Head of caudate nucleus (tissue), 42 donors: ENCODE measurements at places on chromosomes 1 and 21.

- DNase-seq: no peak
Observed at GRCh38 chr1:17654519-17654918, 100.6 kb upstream of the ACTL8 start.

DNA sequence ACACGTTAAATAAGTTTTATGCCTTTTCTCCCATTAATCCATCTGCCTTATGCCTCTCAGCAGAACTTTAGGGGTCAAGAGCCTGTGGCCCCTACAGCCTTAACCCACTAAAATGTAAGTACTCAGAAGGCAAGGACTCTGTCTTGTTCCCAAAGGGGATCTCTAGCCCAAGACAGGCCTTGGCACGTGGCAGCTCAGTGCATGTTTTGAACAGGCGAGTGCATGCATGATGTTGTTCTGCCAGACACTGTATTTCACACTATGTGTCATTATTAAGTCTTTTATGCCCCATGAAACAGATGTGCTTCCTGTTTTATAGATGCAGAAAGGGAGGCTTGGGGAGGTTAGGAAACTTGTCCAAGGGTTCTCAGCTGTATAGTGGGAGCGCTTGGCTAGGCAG lies 102.8 kb downstream of the ETS2 start:
- no peak for DNase-seq

- DNase-seq: no peak
Observed at GRCh38 chr1:6591222-6591621, 11.4 kb downstream of the ZBTB48 start.

DNA sequence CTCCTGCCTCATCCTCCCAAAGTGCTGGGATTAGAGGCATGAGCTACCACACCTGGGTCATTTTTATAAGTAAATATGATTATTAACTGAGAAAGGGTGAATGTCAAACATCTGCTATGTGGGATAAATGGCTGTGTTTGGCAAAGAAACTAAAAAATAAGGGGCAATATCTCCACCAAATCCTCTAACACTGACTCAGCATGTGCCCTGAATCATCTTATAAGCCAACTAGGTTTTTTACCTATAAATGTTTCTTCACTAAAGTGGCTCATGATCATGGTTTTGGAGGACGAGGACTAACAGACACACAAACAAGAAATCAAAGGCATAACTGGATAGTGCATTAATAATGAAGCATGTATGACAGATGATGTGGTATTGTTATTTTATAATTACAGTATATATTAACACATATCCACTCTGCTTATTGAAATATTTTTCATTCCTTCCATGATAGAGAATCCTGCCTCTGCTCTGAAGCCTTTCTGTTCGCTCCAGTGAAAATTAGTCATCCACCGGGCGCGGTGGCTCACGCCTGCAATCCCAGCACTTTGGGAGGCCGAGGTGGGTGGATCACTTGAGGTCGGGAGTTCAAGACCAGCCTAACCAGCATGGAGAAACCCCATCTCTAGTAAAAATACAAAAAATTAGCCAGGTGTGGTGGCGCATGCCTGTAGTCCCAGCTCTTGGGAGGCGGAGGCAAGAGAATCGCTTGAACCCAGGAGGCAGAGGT lies 11.7 kb upstream of the ARHGAP29 start:
- DNase-seq: no peak

- peak; percentile 30 for DNase-seq
Observed at GRCh38 chr1:38134294-38134755, 87.7 kb upstream of the POU3F1 start.

GRCh38 chr1:208182880-208183645 lies 61.1 kb downstream of the PLXNA2 start:
- no peak for DNase-seq

- peak; percentile 59 for DNase-seq
Observed at GRCh38 chr1:211326528-211327345, at the start of gene TRAF5. TRAF5 (plus strand) TSS chr1:211326833; CDS start chr1:211353240, 26,407 bp downstream.

DNA sequence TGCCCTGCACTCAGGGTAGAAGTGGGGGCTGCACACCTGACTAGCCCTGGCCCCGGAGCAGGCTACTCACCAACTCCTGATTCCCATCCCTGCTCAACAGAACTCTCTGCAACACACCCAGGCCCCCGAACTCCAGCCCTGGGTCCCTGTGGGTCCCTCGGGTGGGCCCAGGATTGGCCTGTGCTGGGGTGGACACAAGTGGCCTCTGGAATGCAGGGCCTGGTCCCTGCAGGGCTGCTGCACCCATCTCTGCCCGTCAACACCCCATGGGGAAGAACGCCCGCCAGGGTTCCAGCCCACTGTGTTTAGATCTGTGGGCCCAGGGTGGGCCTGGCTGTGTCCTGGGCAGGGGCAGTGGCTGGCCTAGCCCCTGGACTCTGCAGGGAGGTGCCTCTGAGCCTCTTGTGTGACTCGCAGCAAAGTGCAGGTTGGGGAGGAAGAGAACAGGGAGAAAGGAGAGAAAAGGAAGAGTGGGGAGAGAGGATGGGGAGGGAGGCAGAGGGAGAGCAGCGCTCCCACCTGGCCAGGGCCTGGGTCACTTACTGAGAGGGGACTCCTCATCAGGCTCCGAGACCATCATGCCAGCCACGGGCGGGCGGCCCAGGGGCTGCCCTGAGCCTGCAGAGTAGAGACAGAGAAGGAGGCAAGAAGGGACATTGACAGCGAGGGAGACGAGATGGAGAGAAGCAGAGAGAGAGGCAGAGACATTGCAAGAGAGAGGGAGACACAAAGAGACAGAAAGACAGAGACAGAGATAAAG lies 43.9 kb downstream of the HSPG2 start:
- no peak for DNase-seq

- DNase-seq: no peak
Observed at GRCh38 chr21:38675182-38675824, 130.4 kb upstream of the ETS2 start.

DNA sequence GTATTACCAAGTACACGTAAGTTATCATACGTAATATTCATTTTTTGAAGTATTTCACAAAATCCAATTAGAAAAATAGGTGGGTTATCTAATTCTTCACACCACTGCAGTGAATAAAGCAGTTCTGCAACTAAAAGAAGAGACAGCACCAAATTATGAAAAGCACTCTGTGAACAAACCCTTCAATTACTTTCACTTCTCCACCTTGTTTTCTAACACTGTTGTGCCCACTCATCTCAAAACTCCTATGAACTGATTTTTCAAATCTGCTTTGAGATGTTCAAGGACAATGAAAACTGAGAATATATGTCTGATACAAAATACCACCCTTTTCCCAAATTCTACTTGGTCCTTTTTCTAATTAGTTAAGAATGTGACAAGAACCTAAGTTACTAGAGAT lies 39.4 kb downstream of the LTN1 start:
- DNase-seq: no peak

DNA sequence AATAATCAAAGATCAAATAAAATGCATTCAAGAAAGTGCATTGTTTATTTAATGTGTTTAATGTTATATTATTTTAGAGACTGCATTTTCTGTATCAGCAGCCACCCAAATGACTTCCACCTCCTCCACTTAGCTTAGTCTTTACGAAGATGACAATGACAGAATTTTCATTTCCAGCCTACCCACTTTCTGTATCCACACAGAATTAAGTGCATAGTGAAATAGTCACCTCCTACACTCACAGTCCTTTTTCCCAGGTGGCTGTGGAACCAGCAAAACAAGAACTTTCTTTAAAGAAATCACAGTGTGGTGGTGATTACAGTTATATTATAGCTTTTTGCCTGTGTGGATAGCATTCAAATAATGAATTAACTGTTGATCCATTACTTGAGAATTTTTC lies 66.2 kb upstream of the KCNK1 start:
- peak; percentile 71 for DNase-seq

- no peak for DNase-seq
Observed at GRCh38 chr1:150562446-150563339, 13.5 kb downstream of the ADAMTSL4 start.

DNA sequence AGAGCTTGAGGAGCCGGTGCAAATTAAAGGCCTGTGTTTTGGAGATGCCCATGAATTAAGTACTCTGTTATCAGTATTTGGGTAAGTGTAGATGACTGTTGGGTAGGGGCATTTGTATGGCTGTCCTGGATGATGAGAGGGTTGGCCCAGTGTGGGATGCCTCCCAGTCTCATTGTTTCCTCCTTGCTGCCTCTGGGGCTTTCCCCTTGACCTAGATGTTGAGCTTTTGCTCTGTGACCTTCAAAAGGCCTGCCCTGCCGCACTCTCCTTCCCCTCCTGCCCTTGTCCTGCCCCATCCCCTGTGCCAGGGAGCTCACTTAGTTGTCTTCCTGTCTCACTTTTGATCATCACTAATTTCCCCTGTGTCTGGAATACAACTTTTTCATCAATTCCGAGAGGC lies 10.0 kb downstream of the GALNT2 start:
- DNase-seq: no peak

DNA sequence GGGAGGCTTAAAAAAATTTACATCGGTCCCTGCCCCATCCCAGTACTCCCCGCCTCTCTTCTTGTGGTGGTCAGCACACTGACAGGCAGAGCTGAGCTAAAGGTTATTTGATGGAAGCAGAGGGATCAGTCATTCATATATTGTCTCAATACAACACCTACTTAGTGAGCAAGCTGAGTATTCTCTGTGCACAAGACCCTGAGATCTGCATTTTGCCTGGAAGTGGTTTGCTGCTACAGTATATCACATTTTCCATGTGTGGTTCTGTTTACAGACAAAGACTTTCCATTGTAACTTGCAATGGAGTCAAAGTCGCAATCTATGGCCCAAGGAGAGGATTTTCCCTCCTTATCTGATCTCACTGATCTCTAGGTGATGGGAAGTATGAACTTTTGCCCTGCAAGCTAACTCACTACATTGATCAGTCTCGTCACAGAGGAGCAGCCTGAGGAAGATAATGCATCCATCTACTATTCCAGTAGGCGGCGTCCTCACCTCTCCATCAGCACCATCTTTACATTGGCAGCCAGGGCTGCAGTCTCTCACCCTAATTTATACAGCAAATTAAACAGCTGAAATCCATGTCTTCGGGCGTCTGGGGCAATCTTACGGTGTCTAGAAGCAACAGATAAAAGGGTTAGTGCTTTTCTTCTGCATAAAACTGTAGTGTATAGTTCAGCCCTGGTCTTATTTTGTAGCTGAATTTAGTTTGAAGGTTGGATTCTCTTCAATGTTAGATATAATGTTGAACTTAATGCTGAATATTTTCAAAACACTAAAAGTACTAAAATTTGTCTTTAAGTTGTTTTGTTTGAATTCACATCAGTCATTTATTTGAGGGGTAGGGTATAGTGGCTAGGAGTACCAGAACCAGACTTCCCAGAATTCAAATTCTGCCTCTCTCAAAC lies 3.2 kb upstream of the TRAF5 start:
- no peak for DNase-seq

- peak; percentile 8 for DNase-seq
Observed at GRCh38 chr1:30648408-30649000, 74.9 kb downstream of the MATN1 start.

DNA sequence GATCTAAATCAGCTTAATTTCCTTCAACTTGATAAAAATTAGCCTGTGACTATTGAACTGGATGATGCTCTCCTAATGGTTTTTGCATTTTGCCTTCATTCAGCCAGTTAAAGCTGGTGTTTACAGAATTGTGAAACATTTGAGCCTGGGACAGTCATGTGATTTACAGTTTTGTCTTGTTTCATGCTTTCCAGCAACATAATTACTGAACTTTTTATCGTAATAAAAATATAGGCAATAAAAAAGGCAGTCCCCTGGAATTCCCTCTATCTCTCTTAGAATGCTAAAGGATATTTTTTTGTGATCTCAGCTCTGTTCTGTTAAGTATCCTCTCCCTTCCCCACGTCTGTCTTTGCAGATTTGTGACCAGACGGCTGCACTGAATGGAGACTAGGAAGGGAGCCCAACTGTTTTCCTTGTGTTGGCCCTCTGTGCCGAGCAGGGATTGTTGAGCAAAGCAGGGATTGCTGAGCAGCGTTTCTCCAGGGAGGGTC lies 70.3 kb upstream of the RGL1 start:
- peak; percentile 49 for DNase-seq

- no peak for DNase-seq
Observed at GRCh38 chr1:231410036-231410612, 12.0 kb downstream of the EGLN1 start.

GRCh38 chr1:230864441-230864840 lies 3.9 kb downstream of the C1orf198 start:
- no peak for DNase-seq

DNA sequence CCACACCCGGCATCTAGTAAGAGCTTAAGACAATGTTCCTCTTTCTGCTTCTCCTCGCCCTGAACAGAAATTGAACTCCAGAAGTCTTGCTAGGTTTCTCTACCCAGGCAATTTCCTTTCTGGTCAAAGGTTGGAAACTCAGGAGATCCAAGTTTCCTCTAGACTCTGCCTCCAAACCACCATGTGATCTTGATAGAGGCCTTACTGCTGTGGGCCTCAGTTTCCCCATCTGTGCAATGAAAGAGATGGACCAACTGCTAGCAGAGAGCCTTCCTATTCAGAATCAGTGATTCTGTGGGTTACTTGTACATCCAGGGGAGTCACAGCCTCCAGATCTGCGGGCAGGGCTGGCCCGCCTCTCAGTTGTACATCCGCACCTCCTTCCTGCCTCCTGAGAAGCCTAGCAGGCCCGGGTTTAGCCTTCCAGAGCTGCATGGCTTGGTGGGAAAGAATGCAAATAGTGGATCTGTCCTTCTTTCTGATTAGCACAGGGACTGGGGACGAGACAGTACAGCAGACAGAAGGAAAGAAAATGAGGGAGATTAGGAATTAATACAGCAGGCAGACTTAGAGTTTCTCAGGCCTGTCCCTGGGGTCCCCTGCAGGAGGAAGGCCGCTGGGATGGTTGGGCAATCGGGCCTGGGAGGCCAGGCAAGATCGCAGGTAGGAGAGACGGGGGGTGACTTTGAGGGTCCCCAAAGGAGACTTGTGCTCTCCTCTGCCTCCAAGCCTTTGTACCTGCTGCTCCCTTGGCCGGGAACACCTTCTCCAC lies 83.9 kb downstream of the PAX7 start:
- no peak for DNase-seq

DNA sequence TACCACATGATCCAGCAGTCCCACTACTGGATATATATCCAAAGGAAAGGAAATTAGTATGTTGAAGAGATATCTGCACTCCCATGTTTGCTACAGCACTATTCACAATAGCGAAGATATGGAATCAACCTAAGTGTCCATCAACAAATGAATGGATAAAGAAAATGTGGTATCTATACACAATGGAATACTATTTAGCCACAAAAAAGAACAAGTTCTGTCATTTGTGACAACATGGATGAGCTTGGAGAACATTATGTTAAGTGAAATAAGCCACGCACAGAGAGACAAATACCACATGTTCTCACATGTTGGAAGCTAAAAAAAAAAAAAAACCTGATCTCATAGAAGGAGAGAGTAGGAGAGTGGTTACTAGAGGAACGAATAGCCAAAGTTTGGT lies 17.7 kb downstream of the ATPAF1 start:
- DNase-seq: no peak

GRCh38 chr1:162383091-162383490 lies 1.6 kb downstream of the C1orf226 start:
- no peak for DNase-seq

GRCh38 chr1:99560207-99561040 lies 85.5 kb upstream of the PALMD start:
- no peak for DNase-seq
